ENCODE measurements at places on chromosomes 6 and 20.

- no peak for DNase-seq
These were observed 6.3 kb upstream of the WFDC13 start for GRCh38 chr20:45695496-45695895.

DNA sequence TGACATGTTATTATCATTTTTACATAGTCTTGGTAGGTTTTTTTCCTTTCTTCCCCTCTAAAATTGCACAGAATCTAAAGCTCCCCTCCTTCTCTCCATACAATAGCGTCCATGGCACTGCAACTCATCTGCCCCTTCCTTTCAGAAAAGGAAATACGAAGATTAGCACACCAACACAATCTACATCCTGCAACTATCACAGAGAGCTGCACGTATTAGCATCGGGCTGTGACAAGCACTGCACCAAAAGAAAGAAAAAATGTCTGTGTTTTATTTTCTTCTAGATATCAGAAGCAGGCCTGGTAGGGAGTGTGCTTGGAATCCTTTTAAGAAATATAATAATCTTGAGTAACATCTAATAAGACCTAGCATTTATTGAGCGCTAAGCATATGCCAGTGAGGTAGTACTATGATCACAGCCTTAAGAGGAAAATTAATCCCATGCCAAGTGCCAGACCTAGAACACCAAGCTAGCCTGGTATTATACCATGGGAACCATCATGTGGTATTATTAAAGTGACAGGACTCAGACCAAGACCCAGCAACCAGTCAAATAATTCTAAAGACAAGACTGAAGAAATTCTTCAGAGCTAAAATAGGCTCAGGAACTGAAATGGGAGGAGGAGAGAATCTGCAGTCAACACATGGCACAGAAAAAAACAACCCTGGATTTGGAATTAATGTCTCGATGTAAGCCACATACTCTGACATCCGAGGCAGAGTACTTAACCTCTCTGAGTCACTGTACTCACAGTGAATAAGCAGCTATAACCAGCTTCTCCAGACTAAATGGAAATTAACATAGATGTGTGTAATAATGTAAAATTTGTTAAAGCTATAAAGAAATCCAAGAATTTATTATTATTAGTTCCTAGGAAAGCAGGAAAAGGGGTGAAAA lies 124.3 kb downstream of the IPCEF1 start:
- no peak for DNase-seq

- DNase-seq = no peak
These were observed 49.2 kb upstream of the FOXC1 start for GRCh38 chr6:1560281-1561058.

GRCh38 chr6:104187616-104188015 lies 672.1 kb downstream of the HACE1 start:
- no peak for DNase-seq

DNA sequence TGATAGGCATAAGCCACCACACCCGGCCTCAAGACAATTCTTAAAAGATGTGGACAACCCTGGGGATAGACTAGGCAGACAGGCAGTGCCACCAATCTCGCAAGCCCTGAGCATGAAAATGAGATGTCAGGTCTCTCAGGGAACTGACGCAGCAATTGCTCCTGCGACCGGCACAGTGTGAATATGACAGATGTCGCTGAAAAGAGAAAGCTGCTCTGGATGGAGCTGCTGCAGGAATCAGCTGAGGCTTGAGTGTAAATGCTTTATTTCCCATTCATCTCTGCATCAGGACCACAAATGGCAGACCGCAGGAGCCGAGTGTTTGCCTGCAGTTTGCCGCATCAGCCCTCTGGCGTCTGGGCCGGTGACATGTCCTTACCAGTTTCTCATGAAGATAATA lies 68.4 kb downstream of the TFAP2C start:
- no peak for DNase-seq

- DNase-seq = peak; percentile 82
These were observed 22.4 kb downstream of the TAF4 start for GRCh38 chr20:62043131-62043914.

- no peak for DNase-seq
These were observed 14.7 kb upstream of the ZNF831 start for GRCh38 chr20:59148701-59149493.

GRCh38 chr6:40492187-40492586 lies 95.0 kb downstream of the LRFN2 start:
- DNase-seq = no peak

DNA sequence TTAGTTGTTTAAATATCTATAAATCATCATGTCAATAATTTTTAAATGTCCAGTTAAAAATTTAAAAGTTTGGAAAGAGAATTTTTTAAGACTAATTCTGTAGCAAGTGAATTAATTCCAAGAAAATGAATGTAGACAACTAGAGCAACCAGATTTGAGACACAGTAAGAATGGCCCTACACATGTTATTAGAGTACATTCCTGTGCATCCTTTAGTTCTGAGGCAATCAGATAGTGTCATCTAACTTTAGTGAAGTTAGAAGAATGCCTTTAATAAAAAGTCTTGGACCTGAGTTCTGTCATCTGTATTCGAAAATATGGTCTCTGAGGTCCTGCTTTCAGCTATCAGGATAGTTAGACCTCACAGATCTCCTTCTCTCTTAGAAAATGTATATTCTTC lies 63.7 kb downstream of the HIVEP2 start:
- no peak for DNase-seq

DNA sequence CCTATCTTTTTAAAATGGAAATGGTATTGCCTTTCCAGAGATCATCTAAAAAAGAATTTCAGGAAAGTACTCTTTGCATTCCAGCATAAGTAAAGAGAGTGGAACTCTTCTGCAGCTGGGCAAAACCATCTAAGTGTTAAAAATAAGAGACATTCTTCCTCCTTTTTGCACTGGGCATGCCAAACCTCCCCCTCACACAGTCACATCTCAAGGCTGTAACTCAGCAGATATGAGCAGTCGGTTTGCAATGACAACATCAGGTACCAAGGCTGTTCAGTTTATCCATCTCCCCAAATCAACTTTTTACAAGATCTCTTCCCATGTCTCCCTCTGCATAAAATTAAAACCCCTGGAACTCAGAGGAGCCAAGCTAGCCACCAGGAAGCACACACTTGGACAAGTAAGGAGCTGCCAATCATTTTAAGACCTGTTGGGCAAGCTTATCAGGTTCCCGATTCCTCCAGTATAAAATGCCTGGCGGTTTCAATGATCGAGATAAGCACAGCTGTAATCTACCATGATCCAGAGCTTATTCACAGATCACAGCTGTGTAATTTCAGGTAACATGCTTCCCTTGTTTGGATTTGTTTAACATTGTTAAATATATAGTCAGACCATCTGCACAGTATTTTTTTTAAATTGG lies 23.2 kb downstream of the ID4 start:
- DNase-seq = no peak

GRCh38 chr20:52434041-52434425 lies 242.5 kb upstream of the ZFP64 start:
- no peak for DNase-seq

- peak; percentile 14 for DNase-seq
These were observed 2.0 kb downstream of the ROS1 start for GRCh38 chr6:117423754-117424153.

DNA sequence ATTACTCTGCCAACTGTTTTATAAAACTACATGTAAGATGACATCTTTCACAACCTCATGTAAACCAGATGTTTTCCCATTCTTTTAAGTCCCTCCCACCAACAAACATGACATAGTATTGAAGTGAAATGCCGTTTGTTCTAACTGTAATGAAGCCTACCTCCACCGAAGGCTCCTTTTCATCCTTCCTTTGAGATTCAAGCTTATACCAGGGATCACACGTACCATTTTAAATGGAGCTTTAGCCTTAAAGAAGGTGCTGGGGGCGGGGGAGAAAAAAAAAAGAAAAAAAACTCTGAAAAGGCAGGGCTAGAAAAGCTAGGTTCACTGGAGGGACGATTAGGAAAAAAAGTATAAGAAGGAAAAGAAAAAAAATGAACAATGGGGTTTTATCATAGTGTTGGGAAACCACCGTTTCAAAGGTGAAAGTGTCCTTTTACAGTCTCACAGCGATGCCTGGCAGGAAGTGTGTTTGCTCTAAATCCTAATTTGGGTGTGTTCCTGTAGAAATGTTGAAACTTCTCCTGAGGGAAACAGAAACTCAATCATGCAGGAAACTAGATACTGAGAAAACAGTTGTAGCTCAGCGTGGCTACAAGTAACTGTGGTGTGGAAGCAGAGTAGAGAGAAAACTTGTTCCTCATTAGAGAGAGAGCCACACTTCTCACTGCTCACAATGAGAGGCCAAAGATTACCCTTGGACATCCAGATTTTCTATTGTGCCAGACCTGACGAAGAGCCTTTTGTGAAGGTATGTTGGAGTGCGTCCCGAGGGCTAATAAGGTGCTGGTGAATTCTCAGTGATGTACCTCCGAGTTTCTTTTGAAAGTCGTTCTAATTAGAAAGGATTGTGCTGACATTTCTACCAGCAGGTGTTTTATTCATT lies 37.6 kb upstream of the HINT3 start:
- peak; percentile 90 for DNase-seq

DNA sequence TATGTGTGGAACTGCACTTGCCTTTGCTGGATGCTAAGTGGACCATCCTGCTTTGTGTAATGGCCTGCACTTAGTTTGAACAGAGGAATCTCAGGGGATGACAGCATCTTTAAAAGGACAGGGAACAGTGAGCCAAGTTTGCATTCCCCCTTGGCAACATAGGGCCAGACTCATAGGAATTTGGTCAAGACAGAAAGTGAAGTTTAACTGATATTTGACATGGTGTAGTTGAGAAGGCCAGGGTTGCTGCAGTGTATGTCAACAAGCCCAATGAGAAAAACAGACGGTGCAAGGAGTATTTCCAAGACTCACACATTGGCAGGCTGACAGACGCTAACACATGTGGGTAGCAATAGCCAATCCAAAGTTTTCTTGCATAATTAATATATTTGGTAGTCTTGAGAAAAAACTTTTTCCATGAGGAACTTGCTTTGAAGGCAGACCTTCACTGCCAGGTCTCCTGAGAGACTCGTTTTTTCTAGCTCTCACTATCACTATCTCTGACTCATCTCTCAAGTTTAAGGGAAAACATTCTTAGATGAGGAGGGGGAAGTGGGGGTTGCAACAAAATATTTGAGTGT lies 213.8 kb downstream of the IBTK start:
- DNase-seq = no peak

DNA sequence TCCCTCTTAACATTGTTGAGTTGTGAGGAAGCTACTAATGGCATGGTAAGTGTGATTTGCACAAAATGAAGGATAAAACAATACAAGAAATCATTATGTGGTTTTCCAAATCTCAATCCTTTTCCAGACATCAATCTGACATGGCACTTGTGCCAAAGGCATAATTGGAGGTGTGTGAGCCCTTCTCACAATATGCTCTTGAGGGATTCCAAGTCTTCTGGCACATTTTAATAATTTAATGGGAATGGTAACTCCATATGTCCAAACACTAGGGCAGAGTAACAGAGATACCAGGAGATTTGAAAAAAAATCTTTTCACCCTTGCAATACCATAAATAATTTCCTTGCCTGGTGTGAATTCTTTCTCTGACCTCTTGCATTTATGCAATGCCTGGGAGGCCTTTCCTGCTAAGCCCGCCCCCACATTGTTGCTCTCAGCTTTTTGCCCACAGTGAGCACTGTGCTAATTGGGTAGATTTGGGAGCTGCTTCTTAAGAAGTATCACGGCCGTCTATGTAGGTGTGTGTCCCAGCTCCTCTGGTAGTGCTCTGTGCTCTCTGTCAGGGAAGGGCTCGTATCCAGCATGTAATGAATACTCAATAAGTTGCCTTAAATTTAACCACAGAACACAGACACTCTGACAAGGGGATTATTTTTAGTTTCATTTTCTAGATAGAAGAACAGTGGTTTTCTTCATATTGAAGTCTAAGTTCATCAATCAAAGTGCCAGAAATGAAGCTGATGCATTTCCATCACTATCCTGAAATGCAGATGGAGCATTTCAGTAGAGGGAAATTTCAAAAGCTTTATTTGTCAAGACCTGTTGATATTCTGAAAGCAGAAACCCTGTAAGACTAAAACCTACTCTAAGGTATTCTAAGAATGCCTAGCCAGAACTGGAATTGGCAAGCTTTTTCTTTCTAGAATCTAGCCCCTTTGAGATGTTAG lies 54.4 kb upstream of the CEP85L start:
- DNase-seq = peak; percentile 79

GRCh38 chr6:112429226-112429625 lies 82.1 kb downstream of the RFPL4B start:
- no peak for DNase-seq

DNA sequence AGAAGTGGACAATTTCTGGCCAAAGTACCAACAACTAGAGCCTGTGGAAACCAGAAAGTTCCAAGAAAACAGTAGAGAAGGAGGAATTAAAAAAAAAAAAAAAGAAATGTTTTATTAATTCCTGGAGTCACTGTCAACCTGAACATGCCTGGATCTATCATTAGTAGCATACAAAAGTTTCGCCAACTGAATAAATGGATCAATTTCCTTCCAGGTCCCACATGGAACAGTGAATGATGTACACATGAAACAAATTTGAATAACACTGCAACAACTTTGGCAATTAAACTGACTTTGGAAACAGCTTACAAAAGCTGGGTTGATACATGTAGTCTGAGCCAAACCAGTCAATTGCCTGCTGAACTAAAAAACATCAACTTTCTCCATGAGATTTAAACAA lies 90.0 kb upstream of the HMGCLL1 start:
- DNase-seq = no peak

DNA sequence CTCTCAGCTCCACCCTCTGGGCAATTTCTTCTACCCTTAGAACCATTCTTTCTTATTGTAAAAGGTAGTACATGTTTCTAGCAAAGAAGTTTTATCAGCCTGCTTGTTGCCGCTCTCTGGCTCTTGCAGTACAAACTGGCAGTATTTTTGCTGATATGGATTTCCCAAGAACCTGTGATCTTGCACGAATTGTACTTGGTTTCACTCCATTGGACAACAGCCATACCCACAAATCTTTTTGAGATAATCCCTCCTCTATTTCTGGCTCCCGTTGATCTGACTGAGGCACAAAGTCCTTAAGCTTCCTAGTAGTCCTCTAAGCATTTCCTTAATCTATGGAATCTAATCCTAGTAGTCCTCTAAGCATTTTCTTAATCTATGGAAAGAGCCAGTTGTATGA lies 487.0 kb upstream of the PTCHD4 start:
- DNase-seq = no peak

DNA sequence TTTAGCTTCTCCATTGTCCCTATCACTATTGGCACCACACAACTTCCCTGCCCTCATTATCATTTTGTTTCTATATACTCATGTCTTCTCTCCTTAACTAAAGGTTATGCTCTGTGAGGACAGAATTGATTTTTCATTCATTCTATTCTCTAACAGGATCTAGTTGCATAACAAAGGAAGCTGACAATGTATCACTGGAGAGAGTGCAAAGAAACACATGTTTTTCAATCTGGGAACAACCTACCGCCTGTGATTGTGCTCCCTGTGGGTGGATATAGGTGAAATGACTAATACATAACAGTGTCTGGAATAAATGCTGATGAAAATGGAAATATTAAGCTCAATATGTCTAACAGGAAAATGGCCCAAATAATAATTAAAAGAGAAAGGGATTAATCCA lies 56.6 kb downstream of the COL12A1 start:
- DNase-seq = no peak

- DNase-seq = no peak
These were observed 84.7 kb downstream of the ASXL1 start for GRCh38 chr20:32442630-32443373.
